HEK293T (cell line): ENCODE measurements at places on chromosomes 12 and 14.

DNA sequence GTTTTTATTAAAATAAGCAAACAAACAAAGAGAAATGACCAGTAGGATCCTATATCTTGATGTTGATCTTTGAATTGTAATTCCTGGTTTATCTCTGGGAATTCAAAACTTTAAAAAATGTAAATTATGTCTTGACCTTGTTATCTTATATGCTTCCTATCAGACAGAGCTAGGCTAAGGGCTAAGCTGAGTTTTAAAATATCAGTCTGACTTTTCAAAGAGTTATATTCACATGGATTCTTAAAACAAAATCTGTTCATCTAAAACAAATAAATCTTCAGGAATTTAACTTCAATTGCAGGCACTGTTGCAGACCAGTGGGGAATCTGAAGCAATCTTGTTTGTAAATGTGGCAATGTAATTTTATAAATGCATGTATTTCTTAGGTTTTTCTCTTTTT is 1144.1 kb downstream of the LRFN5 start:
- no peak for DNase-seq

- no peak for DNase-seq
Observed at GRCh38 chr12:127899971-127900370, 367.0 kb upstream of the TMEM132C start.

- no peak for DNase-seq
Observed at GRCh38 chr12:127509066-127509778, 757.7 kb upstream of the TMEM132C start.

- DNase-seq: no peak
Observed at GRCh38 chr12:130955238-130955816, 1.6 kb downstream of the ADGRD1 start.

GRCh38 chr14:105153739-105154475 is 14.7 kb downstream of the JAG2 start:
- no peak for DNase-seq

DNA sequence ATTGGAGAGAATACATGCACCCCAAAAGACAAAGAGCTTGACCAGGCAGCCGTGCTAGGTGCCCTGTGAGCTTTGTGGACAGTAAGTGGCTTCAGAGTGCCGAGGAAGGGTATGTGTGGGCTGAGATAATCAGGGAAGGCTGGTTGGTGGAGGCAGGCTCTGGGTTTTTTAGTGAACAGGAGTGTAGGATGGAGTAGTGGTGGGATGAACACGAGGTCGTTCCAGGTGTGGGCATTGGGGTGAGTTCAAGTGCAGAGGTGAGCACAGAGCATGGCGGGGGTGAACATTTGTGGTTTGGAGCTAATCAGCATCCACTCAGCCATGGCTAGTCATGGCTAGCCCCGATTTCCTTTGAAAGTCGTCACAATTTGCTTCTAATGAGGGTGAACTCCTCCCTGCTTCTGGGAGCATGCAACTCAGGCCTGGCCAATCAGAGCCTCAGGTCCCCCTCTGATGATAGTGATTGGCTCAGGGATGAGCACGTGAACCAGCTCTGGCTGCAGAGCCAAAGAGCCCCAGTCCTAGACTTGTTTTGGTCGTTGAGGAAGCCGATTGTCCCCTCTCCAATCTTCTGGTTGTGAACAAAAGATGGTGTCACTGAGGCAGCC is 40.7 kb upstream of the TCL1B start:
- no peak for DNase-seq

DNA sequence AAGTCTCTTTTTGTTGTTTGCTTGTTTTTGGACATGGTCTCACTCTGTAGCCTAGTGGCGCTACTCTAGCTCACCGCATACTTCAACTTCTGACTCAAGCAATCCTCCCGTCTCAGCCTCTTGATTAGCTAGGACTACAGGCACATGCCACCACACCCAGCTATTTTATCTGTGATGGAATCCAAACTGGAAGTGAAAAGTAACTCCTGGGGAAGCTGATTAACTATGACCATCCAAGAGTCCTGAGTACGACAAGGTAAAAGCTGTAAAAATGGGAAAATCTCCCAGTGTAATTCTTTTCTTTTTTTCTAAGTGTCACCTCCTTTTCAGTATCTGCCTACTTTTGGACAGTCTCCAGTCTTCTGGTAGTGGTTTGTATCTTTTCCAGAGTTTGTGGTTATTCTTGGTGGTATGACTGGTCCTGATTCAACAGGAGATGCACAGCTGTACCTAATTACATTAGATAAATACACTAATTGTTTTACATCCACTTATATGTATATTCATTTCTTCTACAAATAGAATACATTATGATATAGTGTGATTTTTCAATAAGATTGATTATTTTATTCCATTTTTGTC is 97.8 kb downstream of the SLC6A15 start:
- no peak for DNase-seq

- peak; percentile 36 for DNase-seq
Observed at GRCh38 chr14:49464885-49465284, 121.3 kb downstream of the RPS29 start.

DNA sequence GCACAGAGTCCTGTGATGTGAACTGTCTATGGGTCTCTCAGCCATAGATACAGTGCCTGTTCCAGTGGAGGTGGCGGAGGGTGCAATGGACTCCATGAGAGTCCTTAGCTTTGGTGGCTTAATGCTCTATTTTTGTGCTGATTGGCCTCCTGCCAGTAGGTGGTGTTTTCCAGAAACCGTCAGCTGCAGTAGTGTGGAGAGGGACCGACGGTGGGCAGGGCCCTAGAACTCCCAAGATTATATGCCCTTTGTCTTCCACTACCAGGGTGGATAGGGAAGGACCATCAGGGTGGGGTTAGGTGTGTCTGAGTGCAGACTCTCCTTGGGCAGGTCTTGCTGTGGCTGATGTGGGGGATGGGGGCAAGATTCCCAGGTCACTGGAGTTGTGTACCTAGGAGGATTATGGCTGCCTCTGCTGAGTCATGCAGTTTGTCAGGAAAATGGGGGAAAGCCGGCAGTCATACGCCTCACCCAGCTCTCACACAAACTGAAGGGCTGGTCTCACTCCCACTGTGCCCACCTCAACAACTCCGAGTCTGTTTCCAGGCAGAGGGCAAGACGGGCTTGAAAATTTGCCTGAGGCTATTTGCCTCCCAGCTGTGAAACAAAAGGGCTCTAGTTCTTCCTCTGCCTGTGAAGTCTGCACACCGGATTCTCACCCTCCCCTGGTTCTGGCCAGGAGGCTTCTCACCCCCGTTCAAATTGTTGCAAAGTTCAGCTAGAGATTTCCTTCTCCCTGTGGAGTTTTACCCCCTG is 24.9 kb upstream of the ZDHHC17 start:
- no peak for DNase-seq

DNA sequence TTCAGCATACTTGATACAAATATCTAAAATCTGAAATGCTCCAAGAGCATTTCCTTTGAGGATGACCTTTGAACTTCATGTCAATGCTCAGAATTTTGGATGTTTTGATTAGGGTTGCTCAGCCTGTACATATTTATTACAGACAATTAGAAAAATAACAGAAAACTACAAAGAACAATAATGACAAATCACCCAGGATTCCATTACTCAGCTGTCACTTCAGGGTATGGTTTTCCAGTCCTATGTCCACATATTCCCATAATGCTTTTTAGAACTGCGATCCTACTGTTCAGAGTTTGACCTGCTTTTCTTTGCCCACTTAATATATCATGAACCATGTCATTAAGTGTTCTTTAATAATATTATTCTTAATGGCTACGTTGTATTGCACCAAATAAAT is 11.4 kb downstream of the DLGAP5 start:
- DNase-seq: no peak

DNA sequence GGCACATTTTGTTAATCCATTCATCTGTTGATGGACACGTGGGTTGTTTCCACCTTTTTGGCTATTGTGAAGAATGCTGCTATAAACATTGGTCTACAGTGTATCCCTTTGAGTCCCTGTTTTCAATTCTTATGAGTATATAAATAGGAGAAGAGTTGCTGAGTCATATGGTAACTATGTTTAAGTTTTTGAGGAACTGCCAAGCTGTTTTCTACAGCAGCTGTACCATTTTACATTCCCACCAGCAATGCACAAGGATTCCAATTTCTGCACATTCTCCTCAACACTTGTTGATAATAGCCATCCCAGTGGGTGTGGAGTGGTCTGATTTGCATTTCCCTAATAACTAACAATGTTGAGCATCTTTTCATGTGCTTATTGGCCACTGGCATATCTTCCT is 6.9 kb upstream of the SVOP start:
- DNase-seq: no peak

DNA sequence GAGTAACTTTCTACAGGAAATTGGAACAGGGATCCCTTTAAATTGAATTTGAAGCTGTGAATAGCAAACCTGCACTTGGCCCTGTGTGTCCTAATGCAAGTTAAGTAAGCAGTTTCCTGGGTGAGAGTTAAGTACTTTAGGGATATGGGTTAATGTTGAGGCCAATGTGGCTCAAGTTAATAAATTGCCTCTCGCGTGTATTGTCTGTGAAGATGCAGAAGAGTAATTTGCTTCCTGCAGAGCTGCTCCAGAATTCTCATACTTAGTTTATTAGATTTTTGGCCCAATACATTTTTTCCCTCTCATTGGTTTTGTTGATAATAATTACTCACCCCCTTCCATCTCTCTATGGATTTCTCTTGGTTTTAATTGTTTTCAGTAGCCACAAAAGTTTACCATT is 86.5 kb downstream of the SLC25A47 start:
- no peak for DNase-seq

- DNase-seq: no peak
Observed at GRCh38 chr12:42957136-42957535, 367.6 kb upstream of the PRICKLE1 start.

GRCh38 chr12:121826318-121827150 is 22.7 kb downstream of the SETD1B start:
- DNase-seq: no peak

DNA sequence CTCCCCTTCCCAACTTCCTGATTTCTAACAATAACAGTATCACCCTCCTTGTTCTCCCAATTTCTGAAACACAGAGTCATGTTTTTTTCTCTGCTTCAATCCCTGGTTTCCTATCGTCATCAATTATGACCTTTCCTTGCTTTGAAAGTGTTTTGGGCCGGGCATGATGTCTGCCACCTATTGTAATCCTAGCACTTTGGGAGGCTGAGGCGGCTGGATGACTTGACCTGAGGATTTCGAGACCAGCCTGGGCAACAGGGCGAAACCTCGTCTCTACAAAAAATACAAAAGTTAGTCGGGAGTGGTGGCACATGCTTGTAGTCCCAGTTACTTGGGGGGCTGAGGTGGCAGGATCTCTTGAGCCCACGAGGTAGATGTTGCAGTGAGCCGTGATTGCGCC is 12.6 kb upstream of the GPR162 start:
- DNase-seq: no peak

DNA sequence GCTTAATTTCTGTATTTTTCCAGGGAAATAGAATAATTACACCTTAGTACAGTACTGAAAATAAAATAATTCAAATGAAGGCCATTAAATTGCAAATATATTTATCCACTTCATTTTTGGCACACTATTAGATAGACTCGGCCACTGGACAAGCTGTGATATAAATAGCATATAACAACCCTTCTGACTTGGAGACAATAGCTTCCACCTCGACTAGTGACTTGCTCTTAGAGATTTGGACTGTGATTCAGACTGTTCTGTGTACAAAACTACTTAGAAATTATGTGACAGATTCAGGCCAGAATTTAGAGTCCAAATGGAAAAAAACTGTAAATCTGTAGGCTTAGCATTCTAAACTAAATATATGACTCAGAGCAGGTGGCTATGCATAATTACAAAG is 949.9 kb downstream of the LRFN5 start:
- DNase-seq: no peak

DNA sequence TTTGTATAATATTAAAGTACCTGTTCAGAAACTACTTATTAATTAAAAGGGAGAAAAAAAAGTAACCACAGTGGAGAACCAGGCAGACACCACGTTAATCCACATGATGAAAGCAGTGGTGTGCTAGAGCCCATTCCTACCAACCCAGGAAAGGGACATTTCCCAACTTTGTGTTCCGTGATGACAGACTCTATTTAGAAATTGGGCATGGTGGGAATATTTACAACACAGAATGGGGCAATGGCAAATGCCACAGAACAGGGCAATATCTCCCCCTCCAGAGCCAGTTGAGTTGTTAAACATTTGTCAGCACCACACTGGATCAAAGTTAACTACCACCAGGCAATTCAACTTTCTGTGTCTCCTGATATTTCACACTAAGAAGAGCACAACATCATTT is 1.2 kb upstream of the HIGD1C start:
- no peak for DNase-seq
